ENCODE measurements at places on chromosomes 7 and 10.
A peak's percentile ranks its signal among the peaks of the same experiment; 100 is the strongest.

DNA sequence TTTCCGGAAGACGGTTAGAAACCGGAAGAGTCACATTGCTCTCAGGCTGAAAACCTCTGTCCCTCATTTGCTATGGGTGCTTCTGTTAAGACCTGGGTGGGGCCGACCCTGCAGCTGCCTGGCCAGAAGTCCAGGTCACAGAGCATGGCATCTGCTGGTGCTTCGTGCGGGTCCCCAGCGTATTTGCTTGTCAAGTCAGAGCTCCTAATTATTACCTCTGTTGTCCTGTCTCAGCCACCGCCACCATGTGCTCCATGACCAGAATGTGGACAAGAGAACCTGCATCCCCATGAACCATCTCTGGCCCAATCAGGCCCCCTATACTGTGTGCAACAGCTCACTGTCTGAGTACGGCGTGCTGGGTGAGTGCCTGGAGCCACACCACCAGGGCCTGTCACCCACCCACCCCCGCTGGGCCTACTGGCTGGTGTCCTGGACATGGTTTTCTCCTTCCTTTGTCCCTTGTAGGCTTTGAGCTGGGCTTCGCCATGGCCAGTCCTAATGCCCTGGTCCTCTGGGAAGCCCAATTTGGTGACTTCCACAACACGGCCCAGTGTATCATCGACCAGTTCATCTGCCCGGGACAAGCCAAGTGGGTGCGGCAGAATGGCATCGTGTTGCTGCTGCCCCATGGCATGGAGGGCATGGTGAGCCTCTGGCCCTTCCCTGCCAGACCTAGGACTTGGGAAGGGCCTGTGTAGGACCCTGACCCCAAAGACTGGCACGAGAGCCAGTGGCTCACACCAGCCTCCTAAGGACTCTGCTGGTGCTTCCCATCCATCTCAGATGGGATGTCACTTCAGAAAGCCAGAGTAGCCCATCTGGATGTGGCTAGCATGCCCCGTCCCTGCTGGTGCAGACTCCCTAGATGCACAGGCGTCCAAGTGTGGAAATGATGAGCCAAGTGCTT lies 51.3 kb upstream of the ZMIZ2 start:
- DNase-seq = no peak

DNA sequence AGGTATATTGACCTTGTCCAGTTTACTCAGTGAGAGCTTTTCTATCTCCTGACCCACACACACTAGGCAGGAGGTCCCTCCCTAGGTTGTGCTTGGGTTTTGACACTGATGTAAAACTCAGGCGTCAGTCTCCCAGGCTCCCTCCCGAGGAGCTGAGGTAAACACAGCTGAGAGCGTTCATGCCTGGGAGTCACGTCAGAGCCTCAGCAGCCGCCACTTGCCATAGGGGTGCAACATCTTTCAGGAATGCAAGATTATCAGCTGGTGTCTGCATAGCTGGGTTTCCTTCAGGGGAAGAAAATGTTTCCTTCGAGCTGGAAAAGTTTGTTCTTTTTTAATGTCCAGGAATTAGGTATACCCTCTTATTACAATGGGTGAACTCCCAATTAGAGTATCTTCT lies 70.6 kb downstream of the FGFR2 start:
- DNase-seq = no peak

DNA sequence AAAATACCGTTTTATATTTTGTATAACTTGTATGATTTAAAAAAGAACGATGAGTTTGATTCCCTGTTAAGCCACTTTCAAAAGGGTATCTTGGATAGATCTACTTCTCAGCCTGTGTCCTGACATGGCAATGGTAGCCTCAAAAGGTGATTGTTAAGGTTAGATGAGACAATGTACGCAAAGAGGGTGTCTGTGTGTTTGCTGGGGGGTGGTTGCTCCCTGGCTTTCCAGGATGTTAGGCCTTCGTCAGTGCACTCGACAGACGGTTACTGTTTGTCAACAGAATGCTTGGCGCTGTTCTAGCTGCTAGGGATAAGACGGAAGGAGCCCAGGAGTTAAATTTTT lies 90.3 kb downstream of the NEURL1 start:
- no peak for DNase-seq

DNA sequence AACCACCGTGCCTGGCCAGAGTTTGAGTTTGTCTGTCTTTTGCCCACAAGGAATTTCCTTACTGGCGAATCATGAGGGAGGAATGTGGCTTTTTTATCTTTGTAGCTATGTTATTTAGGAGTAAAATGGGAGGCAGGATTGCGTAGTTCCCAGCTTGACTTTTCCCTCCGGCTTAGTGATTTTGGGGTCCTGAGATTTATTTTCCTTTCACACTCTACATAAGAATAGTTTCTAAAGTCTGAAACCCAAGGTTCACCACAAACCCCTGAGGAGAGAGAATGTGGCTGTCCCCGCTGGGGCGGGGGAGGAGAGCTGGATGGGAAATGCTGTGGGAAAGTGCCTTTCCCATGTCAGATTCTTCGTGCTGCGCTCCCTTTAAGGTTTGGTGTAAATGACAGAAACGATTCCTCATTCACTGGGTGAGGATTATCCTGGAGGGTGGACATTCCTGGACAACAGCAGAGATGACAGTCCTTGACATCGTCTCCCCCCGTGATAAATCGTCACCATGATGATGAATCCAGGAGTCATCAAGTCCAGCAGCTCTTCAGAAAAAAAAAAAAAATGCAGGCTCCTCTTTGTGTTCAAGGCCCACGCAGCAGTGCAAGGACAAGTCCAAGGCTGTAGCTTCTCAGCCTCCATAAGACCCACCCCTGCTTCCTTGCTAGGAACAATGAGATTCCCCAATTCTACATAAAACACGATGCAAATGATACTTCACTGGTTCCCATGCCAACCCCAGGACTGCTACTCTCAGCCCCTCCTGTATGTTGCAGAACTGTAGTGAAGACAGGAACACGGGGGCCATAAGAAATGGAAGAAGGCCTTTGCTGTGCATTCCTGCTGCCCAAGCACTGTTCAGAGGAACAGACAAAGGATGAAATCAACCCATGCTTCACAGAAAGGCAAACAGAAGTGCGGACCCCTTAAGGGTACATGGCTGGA lies 233.1 kb downstream of the CCDC3 start:
- no peak for DNase-seq

DNA sequence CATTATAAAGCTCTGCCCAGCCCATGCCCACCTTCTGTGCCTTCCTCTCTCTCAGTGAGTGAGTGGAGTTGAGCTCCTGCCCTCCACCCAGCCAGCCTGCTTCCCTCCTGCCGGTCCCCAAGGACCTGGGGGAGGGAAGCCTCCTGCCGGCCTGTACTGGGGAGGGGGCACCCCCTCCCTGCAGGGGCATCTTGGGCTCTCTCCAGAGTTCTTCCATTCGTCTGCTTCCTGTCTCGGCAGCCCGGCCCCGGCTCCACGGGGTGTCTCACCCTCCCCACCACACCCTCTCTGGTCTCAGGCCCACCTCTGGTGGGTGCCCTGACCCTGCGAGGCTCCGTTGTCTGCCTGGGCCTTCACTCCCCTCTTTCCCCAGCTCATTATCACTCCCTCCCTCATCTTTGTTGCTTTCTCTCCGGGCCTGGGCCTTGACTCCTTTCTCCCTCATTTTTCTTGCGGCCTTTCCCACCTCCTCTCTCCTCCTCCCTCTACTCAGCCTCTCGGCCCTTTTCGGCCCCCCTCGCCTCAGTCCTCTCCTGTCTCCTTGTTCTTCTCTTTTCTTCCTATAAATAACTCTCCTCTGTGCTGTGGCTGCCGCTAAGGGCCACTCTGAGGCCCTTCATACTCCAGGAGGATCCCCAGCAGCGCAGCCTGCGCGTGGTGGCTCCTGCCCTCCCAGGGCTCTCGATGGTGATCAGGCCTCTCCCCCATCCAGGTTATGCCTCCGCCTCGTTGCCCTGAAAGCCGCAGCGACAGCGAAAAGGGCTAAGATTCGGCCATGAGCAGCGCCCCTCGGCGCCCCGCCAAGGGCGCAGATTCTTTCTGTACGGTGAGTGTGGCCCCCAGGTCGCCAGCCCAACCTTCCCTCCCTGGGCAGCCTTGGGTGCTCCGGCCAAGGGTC lies 2.1 kb downstream of the SLC4A2 start:
- no peak for DNase-seq

DNA sequence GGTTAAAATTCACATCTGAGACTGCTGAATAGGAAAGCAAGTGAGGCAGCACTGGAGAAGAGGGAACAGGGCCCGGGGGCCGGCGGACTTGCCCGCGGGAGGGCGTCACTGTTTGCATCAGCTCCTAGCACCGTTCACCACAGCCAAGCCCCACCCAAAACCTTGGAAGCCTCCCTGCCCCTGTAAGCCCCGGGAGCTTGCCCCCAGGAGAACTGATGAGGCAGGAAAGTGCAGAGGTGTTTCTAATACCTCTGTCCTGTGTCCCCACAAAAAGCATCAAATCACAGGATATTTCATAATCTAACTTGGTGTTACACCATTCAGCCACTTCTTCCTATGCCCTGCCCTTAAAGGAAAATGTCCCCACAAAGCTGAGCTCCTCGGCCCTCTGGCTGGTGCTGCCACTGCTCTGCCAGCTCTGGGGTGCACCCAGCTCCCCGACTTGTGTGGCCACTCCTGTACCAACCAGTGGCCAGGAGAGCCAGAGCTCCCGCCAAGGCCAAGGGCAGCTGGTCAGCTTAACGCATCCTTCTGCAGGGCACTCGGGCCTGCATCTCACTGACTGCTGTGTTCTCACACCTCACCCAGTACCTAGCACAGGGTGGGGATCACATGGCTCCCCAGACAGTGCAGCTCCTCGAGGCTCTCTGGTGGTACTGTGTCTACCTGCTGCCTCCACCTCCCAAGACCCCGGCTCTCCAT lies 47.3 kb upstream of the CNPY1 start:
- no peak for DNase-seq

GRCh38 chr7:131057794-131058070 lies 269.9 kb upstream of the MKLN1 start:
- no peak for DNase-seq

- no peak for DNase-seq
These were observed 47.1 kb downstream of the PAPSS2 start for GRCh38 chr10:87706731-87707130.

- DNase-seq = no peak
These were observed 3.1 kb downstream of the SMURF1 start for GRCh38 chr7:99140813-99141212.

GRCh38 chr10:101693978-101694673 lies 844 bp downstream of the FBXW4 start:
- DNase-seq = no peak

- no peak for DNase-seq
These were observed 29.0 kb downstream of the AGAP3 start for GRCh38 chr7:151115121-151115835.

DNA sequence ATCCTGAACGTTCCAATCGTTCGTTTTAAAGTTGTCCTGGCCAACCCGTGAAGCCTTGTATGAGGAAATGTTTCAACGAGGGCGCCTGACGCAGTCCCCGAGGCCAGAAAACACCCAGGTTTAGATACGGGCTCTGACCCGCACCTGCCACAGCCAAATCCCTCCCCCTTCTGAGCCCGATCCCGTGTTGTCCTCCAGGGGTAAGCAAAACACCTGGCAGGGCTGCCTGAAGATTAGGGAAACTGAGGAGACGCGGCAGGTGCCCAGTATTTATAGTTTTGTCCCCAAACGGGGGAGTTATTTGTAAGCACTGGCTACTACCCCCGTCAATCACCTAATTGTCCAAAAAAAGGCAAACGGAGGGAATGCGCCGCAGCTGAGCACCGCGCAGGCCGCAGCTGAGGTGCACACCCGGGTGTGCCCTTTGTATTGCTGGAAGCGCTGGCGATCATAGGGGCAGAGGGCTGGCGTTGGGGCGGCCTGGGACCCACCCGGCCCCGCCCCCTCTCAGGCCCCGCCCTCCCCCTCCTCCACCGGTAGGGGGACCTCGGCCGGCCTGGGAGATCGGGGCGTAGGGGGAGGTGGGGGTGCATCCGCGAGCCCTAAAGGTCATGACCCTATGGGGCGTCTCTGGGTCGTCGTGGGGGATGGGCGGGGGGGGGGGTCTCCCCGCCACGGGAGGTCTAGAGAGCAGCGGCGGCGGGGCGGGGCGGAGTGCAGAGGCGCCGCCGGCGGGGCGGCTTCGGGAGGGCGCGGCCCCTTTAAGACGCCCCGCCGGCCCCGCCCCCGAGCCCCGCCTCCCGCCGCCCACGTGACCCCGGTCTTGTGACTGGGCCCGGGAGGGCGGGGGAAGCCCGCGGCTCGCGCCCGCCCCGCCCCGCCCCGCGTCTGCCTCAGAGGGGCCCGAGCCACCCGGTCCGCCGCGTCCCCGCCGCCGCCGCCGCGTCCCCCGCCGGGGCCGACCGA lies at the start of gene BRI3:
Gene BRI3, plus strand, starts transcription at position 896 of the 966 bp plus-strand sequence. CDS start 110 bp downstream, outside the sequence.
- DNase-seq = peak; percentile 76

GRCh38 chr10:87739703-87740102 lies 78.3 kb downstream of the ATAD1 start:
- DNase-seq = no peak

GRCh38 chr7:75584354-75584753 lies 92.2 kb downstream of the SPDYE5 start:
- no peak for DNase-seq
